Cortex of kidney (tissue), 1 donor: ENCODE measurements at places on chromosomes 12 and 14.

GRCh38 chr12:23767834-23768233, 181.6 kb downstream of the SOX5 start:
- DNase-seq = no peak

- DNase-seq = no peak
These were observed 1.9 kb downstream of the ATXN2 start for GRCh38 chr12:111596985-111597830.

GRCh38 chr12:34347367-34347766, 325.1 kb downstream of the ALG10 start:
- DNase-seq = no peak

GRCh38 chr12:1443421-1444141, 150.8 kb downstream of the FBXL14 start:
- DNase-seq = no peak

GRCh38 chr12:5623411-5623810, 191.5 kb downstream of the NTF3 start:
- DNase-seq = no peak

DNA sequence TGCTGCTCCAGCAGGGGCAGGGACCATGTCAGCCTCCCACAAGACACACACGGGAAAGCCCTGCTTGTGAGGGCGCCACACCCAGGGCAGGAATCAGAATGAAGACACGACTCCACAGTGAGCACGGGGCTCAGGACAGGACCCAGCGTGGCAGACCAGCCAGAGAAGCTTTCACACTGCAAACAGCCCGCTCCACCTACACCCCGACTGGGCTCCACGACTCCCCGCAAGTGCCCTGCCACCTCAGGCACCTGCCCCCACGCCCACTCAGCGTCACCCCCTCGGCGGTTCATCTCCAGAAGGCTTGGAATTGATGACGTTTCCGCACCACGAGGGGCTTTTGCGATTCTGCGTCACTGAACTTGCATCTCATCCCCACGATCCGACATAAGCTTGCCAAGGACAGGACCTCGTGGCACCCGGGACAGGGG, 91.1 kb downstream of the FBXL14 start:
- no peak for DNase-seq

GRCh38 chr14:69091695-69092094, 61.2 kb downstream of the DCAF5 start:
- DNase-seq = no peak

GRCh38 chr14:62189698-62190097, 427.5 kb downstream of the SNAPC1 start:
- no peak for DNase-seq

- DNase-seq = no peak
These were observed 349.7 kb upstream of the DIO2 start for GRCh38 chr14:80560800-80561657.

DNA sequence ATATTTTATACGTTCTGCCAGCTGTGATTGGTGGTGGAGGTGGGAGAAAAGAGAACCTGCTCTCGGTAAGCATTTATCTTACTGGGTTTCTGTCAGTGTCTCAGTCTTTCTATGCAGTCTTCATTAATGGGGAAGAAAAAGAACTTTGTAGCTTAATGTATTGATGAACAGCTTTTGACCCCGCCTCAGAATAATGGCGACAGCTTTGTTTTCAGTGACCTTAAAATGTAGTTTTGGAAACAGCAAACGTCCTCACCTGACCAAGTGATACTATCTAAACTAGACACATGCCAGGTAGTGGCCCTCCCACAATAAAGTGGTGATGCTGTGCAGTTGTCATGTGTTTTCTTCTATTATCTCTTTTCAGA, 1.4 kb downstream of the DACT1 start:
- DNase-seq = no peak

- no peak for DNase-seq
These were observed 207.8 kb downstream of the PAWR start for GRCh38 chr12:79482921-79483320.

DNA sequence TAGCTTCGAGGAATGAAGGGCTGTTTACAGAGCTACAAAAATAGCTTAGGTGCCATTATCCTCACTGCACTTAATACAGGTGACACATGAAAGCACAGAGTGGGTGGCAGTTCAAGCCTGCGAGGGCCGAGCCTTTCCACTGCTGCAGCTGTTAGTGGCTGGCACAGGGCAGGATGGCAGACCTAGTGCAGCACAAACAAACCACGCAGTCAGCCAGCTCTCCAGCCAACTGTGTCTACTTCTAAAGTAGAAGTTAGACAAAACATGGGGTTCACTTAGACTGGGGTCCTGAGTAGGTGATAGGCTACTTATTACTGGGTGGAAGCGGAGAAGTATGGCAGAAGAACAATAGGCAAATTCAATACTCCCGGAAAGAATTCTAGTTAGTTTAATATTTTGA, 95.4 kb downstream of the DUSP16 start:
- no peak for DNase-seq

DNA sequence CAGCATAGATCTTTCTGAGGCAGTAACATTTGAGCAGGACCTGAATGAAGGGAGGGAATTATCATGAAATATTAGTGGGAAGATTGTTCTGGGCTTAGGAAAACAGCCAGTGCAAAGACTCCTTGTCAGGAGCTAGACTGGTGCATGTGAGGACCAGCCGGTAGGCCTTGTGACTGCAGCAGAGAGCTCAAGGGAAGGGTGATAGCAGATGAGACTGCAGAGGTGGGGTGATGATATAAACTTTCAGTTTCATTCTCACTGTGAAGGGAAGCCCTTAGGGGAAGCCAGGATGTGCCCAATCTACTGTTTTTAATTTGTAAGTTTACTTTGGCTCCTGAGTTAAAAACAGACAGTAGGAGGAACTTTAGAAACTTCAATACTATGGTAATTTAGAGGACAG, 12.4 kb downstream of the IL22 start:
- DNase-seq = no peak

DNA sequence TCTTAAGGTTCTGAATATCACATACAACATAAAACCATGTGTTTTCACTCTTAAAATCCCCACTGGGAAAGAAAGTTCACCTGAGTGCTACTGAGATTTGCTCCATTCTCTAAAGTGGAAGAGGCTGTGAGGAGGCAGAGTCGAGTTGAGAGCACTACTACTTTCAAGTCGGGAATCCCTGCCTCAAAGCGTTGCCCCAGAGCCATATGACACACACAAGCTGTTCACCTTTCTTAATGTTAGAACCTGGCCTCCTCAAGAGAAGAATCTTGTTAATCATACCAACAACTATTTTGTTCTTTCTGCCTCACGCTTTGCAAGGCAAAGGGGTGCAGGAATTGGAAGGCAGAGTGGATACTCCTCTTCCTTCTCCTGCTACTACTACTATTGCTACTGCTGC, 149.7 kb upstream of the DAAM1 start:
- no peak for DNase-seq

- DNase-seq = no peak
These were observed 421.8 kb upstream of the PDE3A start for GRCh38 chr12:19946550-19946949.

GRCh38 chr12:123873793-123874192, 98.8 kb downstream of the CCDC92 start:
- DNase-seq = no peak

DNA sequence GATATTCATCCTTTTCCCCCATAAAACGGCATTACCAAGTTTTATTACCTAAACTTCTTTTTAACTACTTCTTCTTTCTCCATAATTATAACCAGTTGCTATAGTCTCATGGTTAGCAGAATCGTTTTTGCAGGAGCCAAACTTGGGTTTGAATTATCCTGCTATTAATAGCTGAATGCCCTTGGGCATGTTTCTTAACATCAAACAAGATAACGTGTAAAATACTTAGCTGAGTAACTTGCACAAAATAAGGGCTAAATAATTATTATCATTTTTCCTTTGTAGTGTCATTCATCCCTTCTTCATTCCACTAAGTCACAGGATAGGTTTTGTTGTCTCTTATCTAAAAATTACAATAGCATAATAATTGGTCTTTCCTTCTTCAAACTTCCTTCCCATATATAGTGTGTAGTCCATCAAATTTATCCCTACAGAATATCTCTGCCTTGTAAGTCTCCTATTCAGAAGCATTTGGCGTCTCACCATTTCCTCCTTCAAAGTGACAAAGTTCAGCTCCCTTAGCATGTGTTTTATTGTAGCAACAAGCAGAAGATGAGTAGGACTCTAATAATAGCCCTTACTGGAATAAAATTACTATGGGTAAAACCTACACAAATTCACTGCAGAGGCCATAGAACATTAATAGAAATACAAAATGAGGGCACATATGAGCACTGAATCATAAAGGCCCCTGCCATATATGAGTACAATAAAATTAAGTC, 63.8 kb downstream of the FAR2 start:
- DNase-seq = no peak

- DNase-seq = no peak
These were observed 142.9 kb upstream of the TMPO start for GRCh38 chr12:98372340-98373024.

GRCh38 chr14:102171173-102172020, 31.7 kb downstream of the WDR20 start:
- DNase-seq = no peak

DNA sequence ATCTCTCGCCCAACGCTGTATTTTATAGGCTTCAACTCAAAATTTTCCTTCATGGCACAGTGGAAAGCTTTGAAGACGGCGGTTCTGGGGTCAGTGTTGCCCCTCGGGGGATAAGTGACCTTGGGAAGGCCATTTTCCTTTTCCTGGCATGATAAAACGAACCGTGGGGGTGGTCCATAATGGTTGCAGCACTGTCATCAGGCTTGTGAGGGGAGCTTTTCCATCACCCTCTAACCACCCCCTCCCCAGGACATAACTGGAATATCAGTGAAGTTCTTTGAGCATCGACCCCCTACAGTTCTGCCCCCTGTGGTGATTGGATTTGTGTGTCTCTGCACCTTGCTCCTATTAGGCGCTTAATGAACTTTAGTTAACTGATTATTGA, 16.0 kb downstream of the FOS start:
- no peak for DNase-seq

- DNase-seq = no peak
These were observed 8.0 kb upstream of the GPR84 start for GRCh38 chr12:54372113-54372806.

DNA sequence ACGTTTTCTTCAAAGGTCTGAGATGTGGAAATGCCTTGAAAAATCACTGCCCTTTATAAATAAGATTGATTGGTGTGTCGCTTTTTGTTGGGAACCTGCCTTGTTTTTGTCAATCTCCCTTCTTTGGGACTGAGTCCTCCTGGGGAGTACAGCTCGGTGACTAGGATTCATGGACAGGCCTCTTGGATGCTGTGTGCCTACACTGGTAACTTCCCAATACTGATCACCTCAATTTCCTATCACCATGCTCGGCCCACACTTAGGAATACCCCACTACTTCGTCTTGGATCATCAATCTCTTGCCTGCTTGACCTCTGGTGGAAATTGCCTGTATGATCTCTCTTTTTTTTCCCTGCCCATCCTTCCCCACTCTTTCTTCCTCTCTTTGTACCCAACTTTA, 34.2 kb downstream of the NTN4 start:
- no peak for DNase-seq

- DNase-seq = no peak
These were observed 4.5 kb downstream of the ACOT6 start for GRCh38 chr14:73616831-73617230.

DNA sequence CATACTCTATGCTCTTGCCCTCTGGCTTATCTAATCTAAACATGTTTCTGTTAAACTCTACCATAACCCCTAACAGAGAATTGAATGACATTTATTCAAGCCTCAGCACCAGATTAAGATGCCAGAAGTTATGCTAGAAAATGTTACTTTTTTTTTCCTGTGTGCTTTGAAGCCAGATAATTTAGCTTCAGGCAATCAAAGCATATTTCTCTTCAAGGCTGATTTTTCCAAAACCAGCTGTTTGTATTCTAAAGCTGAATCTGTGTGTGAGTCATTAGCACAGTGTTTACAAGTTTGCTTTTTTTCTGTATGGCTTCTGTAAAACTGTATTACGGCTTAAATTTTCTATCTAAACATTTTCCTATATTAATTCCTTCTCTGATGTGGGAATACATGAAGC, 326.1 kb downstream of the FSCB start:
- DNase-seq = no peak

DNA sequence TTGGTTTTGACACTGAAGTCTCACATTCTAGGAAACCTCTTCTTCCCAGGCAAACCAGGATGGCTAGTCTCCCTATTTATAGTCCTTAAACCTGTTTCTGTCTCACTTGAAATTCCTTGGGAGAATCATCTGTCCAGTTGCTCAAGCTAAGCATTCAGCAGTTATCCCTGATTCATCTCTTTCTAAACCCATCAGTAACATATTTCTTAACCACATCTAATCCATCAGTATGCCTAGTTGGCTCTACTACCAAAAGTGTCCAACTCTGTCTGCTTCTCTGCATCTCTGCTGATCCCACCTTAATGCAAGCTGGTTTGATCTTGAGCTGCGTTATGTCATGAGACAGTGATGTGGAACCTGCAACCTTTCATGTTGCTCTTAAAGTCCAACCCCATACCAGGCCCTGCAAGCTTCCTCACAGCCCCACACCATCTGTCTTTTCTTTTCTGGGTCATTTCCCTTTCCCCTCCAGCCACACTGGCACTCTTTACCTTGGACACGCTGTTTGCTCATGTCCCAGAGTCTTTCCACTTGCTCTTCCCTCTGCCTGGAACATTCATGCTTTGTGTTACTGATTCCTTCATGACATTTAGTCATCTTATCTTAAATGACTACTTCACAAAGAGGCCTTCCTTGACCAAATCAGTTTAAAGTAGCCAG, 380.8 kb upstream of the RGS6 start:
- DNase-seq = no peak

GRCh38 chr12:15982471-15982870, 71.3 kb downstream of the DERA start:
- DNase-seq = no peak

- no peak for DNase-seq
These were observed 106.1 kb downstream of the PTPN11 start for GRCh38 chr12:112524676-112525425.

GRCh38 chr14:95481391-95482022, 34.9 kb downstream of the SYNE3 start:
- no peak for DNase-seq

- DNase-seq = no peak
These were observed 21.0 kb upstream of the GRIP1 start for GRCh38 chr12:66699738-66700482.

DNA sequence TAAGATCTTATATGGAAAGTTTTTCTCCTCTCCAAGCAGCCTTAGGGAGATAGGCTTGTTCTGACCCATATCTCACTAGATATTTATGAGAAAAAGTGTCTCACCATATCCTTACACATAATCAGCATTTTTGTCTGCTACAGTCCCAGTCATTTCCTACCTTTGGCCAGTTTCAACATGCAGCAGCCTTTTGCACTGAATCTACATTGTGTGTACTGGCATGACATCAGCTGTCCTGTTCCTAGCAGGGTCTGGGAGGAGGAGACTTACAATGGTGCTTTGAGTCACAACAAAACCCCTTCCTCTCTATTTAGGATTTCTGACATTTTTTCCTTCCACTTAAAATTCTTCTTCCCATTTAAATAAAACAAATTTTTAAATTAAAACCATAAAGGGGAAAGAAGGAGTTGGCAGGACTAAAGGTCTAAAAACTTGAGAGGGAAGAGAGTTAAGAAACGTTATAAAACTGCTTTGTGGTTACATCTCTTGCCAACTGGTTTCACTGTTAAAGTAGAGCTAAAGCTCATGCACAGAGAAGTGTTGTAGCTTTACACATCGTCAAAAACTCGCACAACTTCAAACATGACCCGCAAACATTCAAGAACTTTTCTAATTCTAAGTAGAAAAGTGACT, 53.3 kb upstream of the CERS5 start:
- no peak for DNase-seq
